ENCODE measurements at places on chromosomes 1 and 21.

DNA sequence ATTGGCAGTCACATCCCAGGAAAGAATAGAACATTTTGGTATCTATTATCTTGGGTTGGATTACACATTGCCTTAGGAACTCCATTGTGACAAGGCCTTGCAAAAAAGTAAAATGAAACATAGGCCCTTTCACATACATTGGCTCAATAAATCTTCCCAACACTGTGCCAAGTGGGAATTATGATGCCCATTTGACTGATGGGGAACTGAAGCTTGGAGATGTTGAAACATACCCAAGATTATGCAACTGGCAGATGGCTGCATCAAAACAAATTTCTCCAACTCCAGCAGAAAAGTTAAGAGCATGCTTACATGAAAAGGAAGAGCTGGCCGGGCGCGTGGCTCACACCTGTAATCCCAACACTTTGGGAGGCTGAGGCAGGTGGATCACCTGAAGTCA, 26.9 kb downstream of the PLEKHO1 start:
- DNase-seq, result no peak

DNA sequence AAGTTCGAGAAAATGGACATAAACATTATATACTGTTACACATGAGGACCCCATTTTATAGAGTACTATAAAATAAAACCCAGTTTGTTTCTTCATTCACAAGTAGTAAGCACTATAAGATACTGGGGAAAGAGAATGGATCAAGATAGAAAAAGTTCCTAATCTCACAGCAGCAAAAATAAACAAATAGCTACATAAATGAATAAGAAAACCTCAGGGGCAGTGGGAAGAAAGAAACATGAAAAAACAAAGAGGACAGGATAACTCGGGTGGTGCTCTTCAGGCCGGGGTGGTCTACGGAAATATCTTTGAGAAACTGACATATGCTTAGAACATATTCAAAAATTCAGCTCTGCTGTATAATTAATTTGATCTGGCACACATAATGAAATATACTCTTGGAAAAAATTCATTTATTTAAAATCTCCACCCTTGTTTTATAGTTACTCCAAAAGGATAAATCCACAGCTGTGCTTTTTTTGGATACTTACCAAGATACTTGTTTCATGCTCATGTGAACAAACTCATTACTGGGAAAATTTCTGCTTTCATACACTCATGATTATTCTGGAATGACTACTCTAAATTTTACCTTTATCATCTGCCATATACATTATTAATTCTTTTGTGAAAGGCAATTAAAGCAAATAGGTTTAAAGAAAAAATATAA, 20.0 kb downstream of the CEP170 start:
- DNase-seq, result peak; percentile 53

DNA sequence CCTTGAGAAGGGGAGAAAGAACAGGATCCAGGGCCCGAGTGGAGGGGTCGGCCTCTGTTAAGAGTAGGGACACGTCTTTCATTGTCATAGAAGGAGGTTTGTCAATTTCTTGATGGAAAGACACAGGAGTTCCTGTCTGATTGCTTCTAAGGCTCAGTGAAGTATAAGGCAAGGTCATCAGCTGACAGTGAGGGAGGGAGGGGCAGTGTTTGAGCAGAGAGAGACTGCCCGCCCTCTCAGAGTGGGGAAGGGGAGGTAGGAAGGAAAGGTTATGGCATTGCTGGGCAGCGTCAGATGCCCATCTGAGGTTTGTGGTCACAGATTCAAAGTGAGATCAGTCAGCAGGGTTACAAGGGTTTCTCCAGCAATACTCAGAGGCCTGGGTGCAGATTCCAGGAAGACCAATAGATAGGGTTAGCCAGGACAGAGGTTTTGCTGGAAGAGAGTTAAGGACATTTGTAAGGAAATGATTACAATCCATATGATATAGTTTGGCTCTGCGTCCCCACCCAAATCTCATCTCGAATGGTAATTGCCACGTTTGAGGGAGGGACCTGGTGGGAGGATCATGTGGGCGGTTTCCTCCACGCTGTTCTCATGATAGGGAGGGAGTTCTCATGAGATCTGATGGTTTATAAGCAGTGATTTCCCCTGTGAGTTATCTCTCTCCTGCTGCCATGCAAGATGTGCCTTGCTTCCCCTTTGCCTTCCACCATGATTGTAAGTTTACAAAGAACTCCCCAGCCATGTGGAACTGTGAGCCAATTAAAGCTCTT, 127.2 kb upstream of the GJB5 start:
- DNase-seq, result no peak

DNA sequence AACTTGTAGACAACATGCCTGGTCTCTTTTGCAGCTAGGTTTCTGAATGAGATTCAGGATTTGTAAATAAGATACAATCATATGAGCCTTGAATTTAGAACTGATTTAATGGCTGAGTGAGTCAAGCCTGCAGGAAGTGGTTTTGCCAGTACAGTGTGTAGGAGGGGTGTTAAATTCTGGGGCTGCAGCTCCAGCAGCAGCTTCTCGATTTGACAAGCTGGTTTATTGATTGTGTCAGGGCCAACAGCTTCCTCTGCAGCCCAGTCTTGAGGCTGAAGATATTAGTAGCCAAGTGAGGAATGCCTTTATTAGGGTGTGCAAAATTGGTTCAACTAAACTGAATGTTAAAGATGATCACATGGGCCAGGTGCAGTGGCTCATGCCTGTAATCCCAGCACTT, 11.5 kb upstream of the PLA2G5 start:
- peak; percentile 83 for DNase-seq

DNA sequence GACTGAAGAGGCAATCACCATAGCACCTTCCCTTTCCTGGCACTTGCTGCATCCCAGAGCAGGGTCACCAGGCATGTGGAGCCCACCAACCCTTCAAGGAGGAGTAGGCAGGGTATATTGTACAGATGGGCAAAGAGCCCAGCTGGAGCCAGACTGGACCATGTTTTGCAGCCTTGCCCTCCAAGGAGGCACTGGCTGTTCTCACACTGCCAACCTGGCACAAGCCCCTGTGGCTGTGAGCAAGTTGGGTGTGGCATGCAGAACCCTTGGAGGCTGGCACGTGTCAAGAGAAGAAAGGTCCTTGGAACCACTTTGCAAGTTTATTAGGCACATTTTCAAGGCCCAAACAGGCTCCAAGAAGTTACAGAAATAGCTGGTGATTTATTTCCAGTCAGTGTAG, 146.4 kb downstream of the FOXD2 start:
- no peak for DNase-seq

- no peak for DNase-seq
These were observed 45.9 kb downstream of the KLHDC7A start for GRCh38 chr1:18526436-18527275.

GRCh38 chr1:54506594-54506993, 41.4 kb upstream of the ACOT11 start:
- peak; percentile 64 for DNase-seq

- no peak for DNase-seq
These were observed 2.2 kb upstream of the FRRS1 start for GRCh38 chr1:99768524-99769245.

- peak; percentile 89 for DNase-seq
These were observed 12.3 kb downstream of the ZMPSTE24 start for GRCh38 chr1:40270152-40270834.

DNA sequence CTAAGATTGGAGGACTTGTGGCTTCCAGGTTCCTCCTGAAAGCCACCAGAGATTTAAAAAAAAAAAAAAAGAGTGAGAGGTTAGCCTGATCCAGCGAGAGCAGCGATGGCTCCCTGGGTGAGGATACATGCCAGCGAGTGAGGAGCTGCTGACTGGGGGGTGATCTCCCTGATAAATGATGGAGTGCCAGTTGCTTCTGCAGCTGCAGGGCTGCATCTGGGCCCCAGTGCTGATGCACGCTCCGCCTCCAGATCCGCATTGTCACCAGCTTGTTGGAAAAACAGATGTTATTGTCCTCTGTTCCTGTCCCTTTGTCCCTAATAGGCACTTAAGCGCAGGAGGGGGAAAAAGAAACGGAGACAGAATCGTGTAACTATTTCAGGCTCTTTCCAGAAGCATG, 28.6 kb downstream of the UBIAD1 start:
- no peak for DNase-seq

GRCh38 chr1:97920832-97921571, at the start of gene DPYD:
Gene DPYD (minus strand): TSS chr1:97921034. CDS start chr1:97920922, 112 bp downstream.
- peak; percentile 95 for DNase-seq

DNA sequence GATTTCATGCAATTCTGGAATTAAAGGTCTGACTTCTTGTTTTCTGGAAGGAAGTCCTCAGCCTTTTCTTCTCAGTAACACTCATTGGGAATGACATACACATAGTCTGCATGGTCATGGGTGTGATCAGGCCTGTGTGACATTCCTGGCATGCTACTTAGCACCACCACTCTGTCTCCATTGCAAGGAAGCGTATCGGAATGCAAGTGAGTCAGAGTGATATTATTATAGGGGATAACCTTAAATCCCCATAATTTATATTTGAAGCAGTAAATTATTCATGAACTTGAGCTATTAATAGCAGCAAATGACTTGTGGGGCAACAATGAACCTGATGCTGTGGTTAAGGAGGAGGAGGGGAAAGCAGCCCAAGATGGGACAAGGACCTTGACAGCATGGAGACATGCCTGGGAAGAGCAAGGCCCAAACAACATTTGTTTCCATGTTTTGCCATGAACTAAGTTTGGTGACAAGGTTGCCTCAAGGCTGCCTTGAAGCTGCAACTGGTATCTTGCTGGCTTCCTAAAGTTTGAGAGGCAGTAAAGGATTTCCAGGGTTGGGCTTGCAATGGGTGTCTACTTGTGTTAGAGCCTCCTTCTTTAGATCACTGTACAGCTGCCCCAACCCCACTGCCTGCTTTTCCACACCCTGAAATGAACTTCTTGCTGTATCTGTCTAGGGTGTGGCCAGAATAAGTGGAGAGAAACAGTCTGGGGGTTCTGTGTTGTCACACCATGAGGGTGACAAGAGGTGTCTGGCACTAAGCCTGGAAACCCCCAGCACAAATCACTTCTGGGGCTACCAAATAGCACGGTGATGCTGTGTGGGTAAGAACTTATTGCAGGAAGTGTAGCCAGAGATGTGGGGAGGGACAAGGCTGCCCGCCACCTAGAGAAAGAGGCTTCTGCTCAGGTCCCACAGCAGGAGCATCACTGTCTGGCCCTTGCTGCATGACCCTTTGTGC, 4.6 kb downstream of the MAB21L3 start:
- peak; percentile 89 for DNase-seq

DNA sequence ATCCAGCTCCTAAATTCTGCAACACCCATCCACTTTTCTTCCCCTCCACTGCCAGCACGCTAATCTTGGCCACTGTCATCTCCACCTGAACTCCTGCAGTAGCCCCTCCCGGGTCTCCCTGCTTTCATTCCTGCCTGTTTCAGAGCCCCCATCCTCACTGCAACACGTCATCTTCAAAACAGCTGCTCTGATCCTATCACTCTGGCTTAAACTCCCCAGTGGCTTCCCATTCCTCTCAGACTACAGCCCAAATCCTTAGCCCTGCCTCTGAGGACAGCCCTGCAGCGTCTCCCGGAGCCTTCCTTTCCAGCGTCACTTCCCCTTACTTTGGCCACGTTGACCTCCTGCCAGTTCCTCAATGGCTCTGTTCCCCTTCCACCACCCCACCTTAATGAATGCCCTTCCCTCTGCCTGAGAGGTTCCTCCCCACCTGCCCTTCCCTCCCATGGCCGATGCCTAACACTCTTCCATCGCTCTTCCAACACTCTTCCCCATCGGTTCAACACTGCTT, 22.9 kb upstream of the IFNAR2 start:
- DNase-seq, result no peak

GRCh38 chr1:51792864-51793263, 85.7 kb downstream of the NRDC start:
- DNase-seq, result peak; percentile 84

GRCh38 chr21:26170471-26171257, at the start of gene APP:
Gene APP (minus strand): TSS chr21:26170770. CDS start chr21:26170620, 150 bp downstream.
- peak; percentile 92 for DNase-seq

GRCh38 chr1:44985747-44986359, 542 bp downstream of the EIF2B3 start:
- DNase-seq, result peak; percentile 55

DNA sequence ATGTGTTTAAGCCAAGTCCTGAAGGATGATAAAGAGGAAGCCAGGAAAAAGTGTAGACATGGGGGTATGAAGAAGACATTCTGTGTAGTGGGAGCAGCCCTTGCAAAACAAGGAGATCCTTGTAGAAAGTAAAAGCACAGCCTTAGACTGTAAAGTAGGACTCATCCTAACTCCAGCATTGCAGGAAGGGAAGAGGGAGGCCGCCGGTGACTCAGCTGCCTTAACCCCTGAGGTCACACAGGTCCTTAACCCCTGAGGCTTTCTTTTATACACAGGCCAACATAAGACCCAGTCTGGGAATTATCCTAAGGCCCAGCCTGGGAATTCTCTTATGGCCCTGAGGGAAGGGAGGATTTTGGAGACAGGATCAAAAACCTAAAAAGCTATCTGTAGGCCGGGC, 18.0 kb downstream of the PGM1 start:
- no peak for DNase-seq

- peak; percentile 44 for DNase-seq
These were observed 162.7 kb downstream of the IER5 start for GRCh38 chr1:181251001-181251712.

Measured in GM23248 (cell line).